ENCODE measurements at places on chromosomes 3 and 15.

DNA sequence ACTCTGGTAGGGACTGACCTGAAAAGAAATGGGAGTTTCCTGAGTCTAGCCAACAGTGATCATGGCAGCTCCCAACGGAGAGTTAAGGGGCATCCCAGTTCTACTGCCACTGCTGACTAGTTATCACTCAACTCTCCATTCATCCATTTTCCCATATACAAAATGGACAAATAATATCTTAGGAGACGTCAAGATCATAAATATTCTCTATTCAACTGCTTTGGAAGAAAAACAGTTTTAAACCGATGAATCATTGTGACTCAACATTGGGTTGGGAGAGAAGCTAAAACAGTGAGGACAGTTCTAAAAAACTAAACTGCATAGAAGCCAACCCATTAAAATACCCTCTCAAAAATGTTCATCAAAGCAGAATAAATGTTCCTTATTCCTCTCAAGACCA, 57.6 kb upstream of the CHRM5 start:
- no peak for DNase-seq

GRCh38 chr3:133965013-133965570, 64.6 kb downstream of the SLCO2A1 start:
- DNase-seq, result no peak

- no peak for DNase-seq
These were observed 207.1 kb upstream of the PFN2 start for GRCh38 chr3:150177673-150178381.

- DNase-seq, result no peak
These were observed 36.4 kb downstream of the CEP152 start for GRCh38 chr15:48774484-48774883.

GRCh38 chr15:55981582-55982249, 11.7 kb downstream of the NEDD4 start:
- DNase-seq, result no peak

GRCh38 chr3:16031434-16031833, 143.0 kb upstream of the GALNT15 start:
- DNase-seq, result no peak

DNA sequence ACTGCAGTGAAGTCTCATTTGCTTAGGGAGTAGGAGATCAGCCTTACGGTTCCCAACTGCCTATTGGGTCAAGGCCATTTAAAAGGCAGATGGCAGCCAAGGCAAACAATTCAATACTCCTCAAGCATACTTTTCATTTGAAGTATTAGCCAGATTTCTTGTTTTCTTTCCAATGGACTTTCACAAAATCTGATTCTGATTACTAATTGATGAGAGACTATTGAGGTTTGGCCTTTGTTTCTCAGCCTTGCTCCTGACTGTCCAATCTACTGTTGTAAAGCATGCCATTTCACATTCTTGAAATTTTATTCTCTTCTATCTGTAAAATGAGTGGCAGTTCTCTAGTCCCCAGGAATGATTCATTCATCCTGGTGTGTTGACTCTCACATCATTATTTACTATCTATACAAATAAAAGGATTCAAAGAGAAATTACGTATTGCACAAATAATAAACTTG, 166.2 kb upstream of the TGFBR2 start:
- no peak for DNase-seq

GRCh38 chr15:61200626-61201025, 28.5 kb downstream of the RORA start:
- no peak for DNase-seq

- no peak for DNase-seq
These were observed 8.5 kb downstream of the GYG1 start for GRCh38 chr3:148999806-149000205.

DNA sequence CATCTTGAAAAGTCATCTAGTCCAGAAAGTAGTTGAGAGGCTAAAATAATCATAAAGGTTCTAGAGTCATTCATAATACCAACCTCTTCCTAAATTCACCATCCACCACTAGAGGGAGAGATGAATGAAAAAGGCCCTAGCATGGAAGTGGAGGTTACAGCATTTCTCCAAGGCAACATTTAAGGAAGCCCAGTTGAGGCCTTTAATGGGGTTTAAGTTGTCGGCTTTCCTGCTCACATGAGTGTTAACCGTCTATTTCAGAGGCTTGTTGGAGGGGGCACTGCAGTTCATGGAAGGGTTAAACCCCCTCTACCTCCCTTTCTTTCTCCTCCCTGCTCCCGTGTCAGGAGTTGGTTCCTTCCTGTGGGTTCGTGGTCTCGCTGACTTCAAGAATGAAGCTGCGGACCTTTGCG, 3.8 kb upstream of the SLCO3A1 start:
- no peak for DNase-seq

DNA sequence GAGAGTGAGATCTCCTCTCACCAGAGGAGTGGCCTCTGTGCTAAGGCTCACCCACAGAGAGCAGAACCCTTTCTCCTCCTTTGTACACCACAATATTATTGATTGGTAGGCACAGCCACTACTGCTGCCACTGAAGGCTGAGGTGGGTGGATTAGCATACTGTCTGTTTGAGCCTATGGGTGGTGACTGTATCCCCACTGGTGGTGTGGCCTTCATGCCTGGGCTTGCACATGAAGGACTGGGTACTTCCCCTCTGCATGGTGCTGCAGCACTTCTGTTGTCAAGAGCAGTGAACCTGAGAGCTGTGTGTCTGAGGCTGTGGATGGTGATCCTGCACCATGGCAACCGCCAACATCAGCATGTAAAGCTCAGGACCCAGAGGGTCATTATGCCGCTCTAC, 35.7 kb upstream of the NECTIN3 start:
- DNase-seq, result no peak

GRCh38 chr3:132145833-132146232, 111.0 kb upstream of the CPNE4 start:
- no peak for DNase-seq

GRCh38 chr15:35444557-35445204, 101.3 kb downstream of the DPH6 start:
- no peak for DNase-seq

- no peak for DNase-seq
These were observed 90.5 kb upstream of the DGKG start for GRCh38 chr3:186452517-186452916.

DNA sequence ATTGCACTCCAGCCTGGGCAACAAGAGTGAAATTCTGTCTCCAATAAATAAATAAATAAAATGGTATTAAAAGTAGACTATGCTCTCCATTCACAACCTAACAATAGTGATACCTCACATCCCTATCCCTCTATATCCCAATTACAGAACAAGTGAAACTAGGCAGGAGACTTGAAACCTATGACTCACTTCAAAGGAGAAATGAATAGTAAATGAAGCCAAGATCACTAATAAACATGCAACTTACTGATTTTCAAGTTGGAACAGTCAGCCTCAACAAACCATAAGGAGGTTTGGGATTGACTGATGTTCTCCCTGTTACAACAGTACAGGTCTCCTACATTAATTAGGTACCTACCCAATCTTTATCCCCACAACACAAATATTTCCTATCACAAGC, 103.4 kb downstream of the GSK3B start:
- no peak for DNase-seq

- DNase-seq, result no peak
These were observed 57.1 kb downstream of the DHX30 start for GRCh38 chr3:47859956-47860605.

- DNase-seq, result no peak
These were observed 34.1 kb downstream of the WHAMM start for GRCh38 chr15:82843566-82843965.

DNA sequence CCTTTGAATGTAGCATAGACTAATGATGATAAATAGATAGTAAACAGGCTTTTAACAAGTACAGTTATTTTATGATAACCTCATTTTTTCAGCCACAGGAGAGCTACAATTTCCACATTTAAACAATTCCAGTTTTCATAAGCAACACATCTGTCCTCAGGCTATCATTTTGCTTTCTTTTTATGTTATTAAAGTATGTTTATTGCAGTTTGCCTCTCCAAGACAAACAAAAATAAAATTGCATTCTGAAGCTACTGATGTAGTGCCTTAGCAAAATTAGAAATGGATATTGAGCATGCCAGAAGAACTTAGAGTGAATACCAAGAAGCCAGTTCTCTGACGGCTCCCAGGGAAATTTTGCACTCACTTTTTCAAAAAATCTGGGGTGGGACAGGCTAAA, 140.6 kb upstream of the ABHD17C start:
- no peak for DNase-seq

- no peak for DNase-seq
These were observed 8.2 kb downstream of the HYAL2 start for GRCh38 chr3:50314342-50314741.

Data from activated T-helper 9 cell treated with anti-CD3 and anti-CD28 coated beads, Interleukin-2, amount 50 U/mL, for 16 hours (primary cell).